ENCODE measurements at places on chromosomes 5 and 9.

DNA sequence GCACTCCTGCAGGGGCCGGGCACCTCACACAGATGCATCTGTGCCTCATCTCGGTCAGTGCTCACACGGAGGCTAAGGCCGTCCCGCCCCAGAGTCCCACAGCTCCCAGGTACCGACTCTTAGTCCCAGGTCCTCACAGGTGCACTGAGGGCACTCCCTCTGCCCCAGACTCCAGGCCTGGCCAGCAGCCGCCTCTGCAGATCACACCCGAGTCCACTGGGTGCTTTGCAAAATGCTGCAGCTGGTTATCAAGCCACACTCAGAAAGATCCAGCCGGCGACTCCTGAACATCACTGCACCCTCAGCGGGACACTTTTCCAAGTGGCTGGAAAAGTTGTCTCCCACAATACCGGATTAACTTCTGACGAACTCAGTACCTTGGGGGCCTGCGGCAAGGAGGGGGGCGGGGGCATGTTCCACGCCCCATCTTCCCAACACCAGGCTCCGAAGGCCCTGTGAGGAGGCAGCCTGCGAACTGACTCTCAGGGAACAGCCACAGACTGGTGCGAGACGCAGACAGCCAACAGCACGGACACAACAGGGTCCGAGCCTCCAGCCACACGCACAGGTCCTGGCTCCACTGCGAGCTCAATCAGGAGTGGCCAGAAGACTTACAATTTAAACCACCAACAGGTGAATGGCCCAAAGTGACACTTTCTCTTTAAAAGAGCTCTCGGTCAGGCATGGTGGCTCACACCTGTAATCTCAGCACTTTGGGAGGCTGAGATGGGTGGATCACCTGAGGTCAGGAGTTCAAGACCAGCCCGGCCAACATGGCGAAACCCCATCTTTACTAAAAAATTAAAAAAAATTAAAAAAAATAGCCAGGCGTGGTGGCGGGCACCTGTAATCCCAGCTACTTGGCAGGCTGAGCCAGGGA, 4.0 kb downstream of the BRD3 start:
- DNase-seq: no peak

- DNase-seq: no peak
These were observed 295.7 kb downstream of the CTNND2 start for GRCh38 chr5:11608530-11608929.

- no peak for DNase-seq
These were observed 16.6 kb downstream of the FYB1 start for GRCh38 chr5:39202597-39203274.

DNA sequence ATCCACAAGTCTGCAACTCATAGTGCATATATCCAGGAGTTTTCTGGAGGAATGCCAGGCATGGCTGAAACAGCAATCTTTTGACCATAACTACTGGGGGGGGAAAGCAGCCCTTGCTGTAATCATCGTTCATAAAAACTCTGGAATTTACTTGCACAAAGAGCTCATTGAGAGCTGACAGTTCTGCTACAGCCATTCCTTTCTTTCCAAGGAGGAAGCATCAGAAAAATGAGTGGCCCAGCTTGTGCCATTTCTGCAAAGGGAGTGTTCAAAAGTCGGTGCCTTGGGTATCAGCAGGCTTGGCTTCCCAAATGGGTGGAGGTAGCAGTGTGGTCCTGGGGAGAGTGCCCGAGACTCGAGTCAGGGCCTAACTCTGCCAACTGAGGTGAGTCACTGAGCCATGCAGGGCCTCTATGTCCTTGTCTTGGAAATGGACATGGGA, 101.5 kb downstream of the GCNT1 start:
- DNase-seq: no peak

DNA sequence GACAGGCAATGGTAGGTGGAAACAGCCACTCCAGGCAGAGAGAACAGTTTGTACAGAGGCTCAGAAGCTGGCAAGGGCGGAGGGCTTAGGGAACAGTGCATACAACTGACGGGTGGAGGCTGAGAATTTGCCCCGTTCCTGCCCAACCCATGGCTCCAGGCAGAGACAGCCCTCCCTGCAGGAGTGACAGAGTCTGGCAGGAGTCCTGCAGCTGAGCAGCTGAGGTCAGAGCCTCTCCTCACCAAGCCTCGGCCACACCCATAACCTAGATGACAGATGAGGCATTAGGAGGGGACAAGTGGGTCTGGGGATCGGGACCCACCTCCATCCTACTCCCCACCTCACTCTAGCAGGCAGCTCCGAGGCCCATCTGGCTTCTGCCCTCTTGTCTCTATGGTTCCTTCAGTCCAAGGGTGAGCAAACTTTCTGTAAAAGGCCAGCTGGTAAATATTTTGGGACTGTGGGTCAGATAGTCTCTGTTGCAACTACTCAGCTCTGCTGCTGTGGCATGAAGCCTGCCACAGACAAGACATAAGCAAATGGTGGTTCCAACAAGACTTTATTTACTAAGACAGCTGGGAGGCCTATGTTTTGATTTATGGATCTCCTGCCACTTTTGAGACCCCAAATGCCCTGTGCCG, 83.7 kb downstream of the SH3TC2 start:
- DNase-seq: no peak

DNA sequence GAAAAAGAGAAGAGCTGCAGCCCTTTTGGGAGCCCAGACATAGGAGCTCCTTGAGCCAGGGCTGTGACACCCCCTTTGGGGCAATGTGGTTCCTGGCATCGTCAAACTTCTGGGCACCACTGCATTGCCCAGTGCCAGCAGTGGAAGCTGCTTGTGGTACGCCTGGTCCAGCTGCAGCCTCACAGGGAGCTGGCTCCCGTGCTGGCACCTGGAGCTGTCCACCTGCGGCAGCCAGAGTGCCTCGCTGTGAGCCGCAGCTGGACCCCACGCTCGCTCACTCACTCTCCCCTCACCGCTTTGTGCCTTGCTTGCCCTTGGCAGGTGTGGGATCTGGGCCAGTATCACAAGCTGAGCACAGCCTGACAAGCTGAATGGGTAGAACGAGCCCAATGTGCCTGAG, 1150.8 kb upstream of the CDH6 start:
- DNase-seq: no peak

- no peak for DNase-seq
These were observed 609.6 kb downstream of the TAF11L14 start for GRCh38 chr5:18243846-18244245.

- no peak for DNase-seq
These were observed 38.6 kb upstream of the OLFM1 start for GRCh38 chr9:135048758-135049444.

- no peak for DNase-seq
These were observed 17.2 kb upstream of the PAM start for GRCh38 chr5:102737805-102738469.

GRCh38 chr9:18632632-18633403, 158.9 kb downstream of the ADAMTSL1 start:
- no peak for DNase-seq

- DNase-seq: no peak
These were observed 16.7 kb upstream of the KIF27 start for GRCh38 chr9:83937861-83938455.

GRCh38 chr9:36023260-36024048, 13.3 kb upstream of the RECK start:
- DNase-seq: peak; percentile 2

- DNase-seq: no peak
These were observed 949 bp downstream of the SERINC5 start for GRCh38 chr5:80254767-80255430.

DNA sequence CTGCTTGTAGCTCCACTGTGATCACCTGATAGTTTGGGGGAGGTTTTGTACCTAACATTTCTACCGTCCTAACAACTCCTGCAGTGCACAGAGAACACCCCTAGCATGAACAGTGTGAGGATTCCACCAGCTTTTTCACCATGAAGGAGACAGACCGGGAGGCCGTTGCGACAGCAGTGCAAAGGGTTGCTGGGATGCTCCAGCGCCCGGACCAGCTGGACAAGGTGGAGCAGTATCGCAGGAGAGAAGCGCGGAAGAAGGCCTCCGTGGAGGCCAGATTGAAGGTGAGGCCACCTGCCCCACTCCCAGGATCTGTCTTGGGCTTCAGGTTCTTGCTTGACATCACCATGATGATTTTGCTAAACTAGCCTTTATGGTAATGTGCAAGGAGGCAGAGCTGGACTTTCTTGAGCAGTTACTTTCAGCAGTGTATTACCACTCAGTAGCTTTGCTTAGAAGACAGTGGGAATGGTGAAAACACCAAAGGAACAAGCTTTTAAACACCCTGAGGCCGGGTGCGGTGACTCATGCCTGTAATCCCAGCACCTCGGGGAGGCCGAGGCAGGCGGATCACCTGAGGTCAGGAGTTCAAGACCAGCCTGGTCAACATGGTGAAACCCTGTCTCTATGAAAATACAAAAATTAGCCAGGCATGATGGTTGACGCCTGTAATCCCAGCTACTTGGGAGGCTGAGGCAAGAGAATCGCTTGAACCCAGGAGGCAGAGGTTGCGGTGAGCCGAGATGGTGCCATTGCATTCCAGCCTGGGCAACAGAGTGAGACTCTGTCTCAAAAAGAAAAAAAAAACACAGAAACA, 3.3 kb downstream of the EXOC3 start:
- no peak for DNase-seq

DNA sequence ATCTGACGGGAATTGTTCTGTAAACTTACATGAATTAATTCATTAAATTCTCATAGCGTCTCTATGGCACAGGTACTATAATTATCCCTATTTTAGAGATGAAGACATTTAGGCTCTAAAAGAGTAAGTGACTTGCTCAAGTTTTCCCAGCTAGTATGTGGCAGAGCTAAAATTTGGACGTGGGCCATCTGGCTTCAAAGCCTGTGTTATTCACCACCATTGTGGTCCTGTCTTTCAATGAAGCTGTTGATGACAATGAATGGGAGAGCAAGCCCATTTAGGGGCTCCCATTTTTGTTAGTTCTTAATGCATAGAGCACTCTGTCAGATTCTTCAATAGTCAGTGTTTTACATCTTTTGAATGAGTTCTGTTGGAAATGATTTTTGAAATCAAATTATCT, 236.0 kb upstream of the CD180 start:
- DNase-seq: no peak

GRCh38 chr9:122070728-122071515, 22.2 kb downstream of the TTLL11 start:
- DNase-seq: no peak

GRCh38 chr5:14665101-14665822, 744 bp downstream of the OTULIN start:
- no peak for DNase-seq

DNA sequence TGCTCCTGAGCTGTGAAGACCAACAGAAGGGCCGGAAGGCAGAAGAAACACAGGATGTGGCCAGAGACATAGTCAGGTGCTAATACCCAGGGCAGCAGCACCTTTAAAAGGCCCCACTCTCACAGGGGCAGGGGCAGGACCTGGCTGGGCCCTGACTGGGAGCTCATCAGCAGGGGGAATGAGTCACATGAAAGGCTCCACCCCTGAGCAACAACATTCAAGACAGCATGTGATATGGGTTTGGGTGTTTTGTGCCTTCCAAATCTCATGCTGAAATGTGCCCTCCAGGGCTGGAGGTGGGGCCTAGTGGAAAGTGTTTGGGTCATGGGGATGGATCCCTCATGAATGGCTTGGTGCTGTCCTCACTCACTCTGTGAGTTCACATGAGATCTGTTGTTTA, 181.7 kb downstream of the ERCC6L2 start:
- DNase-seq: no peak

DNA sequence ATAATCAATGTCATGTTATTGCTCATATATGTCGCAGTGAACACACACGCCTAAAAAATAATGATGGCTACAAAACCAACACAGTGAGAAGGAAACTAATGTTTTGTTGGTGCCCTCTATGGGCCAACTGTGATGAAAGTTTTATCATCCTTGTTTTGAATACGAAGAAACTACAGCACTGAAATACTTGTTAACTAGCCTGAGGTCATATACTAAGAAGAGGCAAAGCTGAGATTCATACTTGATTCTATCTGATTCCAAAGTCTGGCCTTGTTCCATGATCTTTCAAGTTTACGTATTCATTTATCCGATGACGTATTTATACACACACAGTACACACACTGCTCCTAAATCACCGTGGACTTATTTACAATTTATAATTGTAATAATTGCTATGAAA, 16.1 kb upstream of the DRD1 start:
- no peak for DNase-seq

DNA sequence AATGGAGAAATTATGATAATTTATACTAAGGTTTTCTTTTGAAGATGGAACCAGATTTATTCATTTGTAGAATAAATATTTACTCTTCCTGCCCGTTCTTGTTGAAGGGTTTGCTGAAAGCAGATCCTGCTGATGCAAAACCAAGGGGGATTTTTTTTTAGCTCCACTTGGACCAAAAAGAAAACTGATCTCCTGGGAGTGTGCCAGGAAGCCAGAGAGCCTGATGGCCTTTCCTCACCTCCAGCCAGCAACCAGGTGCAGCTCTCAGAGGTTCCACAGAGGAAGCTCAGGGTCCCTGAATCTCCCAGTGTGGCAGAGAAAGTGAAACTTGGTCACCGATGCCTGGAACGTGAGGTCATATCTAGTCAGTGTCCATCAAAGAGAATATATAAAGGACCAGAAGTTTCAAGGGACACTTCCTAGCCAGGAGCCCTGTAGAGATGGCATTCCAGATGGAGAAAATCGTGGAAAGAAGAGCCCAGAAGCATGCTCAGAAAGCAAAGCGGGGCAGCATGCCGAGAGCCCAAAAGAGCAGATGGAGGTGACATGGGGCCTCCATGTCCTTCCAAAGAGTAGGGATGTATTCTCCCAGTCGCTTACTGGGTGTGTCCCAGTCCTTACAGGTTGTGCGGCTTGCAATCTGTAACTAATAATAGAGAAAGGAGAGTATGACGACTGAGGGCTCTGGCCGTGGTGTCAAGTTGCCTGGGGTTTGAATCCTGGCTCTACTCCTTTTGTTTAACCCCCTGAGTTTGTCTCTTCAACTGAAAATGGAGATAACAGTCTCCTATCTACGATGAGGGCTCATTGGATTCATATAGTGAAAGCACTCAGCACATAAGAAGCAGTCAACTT, 12.2 kb downstream of the AFAP1L1 start:
- no peak for DNase-seq

DNA sequence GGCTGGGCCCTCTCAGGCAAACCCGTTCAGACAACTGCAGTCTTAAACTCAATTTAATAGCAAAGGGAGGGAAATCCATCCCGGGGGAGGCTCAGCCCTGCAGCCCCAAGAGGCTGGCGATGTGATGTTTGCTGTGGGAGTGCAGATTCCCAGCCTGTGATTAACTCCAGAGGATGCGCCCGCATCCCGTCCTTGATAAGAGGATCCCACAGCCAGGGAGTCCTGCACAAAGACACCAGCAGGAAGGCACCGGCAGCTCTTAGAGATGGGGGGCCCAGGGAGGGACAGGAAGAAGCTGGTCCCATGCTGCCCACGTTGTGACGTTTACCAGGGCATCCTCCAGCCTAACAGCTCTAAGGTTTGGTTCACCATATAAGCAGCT, 64.7 kb downstream of the MRPL36 start:
- DNase-seq: no peak

All from stimulated activated CD8-positive, alpha-beta memory T cell treated with anti-CD3 and anti-CD28 coated beads, Interleukin-4, amount 100 ng/mL, for 4 hours (primary cell).